ENCODE measurements at places on chromosomes 1 and 21.

DNA sequence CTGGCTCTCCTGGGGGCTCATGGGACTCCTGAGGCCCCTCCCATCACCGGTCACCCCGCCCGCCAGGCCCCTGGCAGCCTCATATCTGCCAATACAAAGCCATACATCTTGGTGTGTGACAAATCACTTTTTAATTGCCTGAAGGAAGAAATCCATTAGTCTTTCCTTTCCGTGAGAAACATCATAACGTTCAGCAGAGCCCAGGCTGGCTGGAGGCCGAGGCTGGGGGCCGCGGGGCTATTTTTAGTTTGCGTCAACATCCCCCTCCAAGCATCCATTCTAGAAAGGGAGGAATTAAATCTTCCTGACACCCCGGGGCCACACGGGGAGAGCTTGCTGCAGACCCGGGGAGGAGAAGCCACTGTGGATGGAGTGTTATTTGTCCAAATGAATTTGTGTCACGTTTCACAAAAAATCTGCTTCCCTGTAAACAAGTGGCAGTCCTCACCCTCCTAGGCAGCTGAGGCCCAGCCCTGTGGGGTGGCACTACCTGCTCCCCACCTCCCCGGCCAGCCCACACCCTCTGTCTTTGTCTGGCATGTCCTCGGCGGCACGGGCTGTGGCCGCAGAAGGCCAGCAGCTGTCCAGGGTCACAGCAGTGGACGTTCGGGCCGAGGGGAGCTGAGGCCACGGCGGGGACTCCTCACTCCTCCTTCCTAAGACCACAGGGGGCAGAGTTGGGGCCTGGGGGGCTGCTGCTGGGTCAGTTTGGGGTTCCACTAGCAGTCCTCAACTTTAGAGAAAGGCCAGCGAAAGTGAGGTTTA is 236.9 kb upstream of the VAMP3 start:
- DNase-seq = no peak

DNA sequence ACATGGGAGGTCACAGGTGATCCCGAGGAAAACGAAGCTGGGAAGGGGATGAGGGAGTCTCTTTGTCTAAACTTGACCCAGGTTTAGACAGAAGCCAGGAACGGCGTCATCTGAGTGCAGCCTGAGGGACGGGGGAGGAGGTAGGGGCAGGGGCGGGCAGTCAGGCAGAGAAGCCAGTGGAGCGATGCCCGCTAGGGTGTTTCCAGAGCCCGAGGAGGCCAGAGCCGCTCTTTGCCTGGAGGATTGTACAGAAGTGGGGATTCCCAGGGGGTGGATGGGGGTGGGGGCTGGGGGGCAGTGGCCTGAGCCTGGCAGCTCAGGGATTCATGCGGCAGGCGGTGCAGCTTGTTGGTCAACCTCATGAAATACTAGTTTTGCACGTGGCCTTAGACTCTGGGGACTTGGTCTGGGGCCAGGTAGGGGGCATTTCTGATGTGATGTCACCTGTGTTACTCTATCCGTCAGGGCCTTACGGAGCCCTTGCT is 58.4 kb downstream of the VPS26C start:
- no peak for DNase-seq

DNA sequence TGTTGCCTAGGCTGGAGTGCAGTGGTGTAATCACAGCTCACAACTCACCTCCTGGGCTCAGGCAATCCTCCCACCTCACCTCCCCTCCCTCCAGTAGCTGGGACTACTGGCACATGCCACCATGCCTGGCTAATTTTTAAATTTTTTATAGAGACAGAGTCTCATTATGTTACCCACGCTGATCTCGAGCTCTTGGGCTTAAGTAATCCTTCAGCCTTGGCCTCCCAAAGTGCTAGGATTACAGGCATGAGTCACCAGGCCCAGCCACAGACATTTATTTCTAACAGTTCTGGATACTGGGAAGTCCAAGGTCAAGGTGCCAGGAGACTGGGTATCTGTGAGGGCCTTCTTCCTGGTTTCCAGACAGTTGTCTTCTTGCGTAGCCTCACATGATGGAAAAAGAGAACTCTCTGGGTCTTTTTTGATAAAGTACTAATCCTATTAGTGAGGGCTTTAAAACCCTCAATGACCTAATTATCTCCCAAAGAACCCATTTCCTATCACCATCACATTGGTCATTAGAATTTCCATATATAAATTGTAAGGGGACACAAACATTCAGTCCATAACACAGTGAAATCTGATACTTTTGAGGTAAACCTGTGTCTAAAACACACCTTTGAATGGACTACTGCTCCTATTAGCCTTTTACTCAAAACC is 67.9 kb downstream of the PHACTR4 start:
- DNase-seq = no peak

DNA sequence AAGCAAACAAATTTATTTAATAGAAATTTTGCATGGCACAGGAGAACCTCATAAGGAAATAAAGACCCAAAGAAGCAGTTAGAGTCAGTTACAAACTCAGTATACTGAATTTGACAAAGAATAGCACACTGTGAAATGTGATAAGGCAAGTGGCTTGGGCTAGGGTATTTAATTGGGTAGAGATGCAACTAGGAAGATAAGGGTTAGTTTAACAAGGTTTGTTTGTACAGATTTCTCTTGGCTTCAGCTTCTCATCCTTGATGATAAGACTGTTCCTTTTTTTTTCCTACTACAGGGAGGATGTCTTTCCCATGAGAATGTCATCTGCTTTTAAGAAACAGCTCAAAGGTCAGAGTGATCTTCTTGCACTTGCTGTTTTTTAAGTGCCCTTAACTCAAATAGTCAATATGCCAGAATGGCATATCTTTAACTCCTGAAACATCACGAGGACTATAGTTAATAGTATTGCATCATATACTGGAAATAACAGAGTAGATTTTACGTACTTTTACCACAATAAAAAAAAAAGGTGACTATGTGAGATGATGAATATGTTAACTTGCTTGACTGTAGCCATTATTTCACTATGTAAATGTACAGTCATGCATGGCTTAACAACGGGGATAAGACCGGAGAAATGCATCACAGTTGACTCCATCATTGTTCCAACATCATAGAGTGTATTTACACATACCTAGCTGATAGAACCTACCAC is 9.2 kb upstream of the TRAF3IP3 start:
- DNase-seq = no peak

DNA sequence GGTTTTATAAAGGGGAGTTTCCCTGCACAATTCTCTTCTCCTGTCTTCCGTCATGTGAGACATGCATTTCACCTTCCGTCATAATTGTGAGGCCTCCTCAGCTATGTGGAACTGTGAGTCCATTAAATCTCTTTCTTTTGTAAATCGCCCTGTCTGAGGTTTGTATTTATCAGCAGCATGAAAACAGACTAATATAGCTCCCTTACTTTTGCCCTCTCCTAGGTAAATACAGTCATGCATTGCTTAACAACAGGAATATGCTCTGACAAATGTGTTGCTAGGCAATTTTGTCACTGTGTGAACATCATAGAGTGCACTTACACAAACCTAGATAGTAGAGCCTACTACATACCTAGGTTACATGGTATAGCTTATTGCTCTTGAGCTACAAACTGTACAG is 616.8 kb downstream of the RWDD3 start:
- DNase-seq = no peak

GRCh38 chr21:44819283-44820243 is 1.7 kb upstream of the SUMO3 start:
- DNase-seq = no peak

DNA sequence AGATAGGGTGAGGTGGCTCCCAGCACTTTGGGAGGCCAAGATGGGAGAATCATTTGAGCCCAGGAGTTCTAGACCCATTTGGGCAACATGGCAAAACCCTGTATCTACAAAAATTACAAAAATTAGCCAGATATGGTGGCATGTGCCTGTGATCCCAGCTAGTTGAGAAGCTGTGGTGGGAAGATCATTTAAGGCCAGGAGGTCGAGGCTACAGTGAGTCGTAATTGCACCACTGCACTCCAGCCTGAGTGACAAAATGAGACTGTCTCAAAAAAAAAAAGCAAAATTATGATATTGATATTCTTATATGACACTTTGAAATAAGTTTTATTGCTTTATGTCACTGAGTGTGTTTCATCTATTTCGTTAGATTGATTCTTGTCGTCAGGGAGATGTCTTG is 7.4 kb downstream of the ACADM start:
- no peak for DNase-seq

DNA sequence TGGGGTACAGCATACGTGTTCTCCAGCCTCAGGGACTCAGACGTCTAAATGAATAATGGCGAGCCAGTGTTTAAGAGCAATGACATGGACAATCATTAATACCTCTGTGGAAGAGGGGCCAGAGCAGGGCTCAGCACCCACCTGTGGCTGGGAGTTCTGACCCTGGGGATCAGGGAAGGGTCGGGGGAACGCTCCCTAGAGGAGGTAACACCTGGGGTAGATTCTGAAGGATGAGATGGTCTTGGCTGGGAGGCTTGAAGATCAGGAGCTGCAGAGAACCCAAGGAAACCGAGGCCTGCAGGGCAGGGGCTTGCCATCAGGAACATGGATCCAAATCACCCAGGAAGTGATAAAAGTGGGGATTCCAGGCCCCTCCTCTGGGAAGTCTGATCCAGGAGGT is 138.2 kb upstream of the RUNX3 start:
- no peak for DNase-seq

DNA sequence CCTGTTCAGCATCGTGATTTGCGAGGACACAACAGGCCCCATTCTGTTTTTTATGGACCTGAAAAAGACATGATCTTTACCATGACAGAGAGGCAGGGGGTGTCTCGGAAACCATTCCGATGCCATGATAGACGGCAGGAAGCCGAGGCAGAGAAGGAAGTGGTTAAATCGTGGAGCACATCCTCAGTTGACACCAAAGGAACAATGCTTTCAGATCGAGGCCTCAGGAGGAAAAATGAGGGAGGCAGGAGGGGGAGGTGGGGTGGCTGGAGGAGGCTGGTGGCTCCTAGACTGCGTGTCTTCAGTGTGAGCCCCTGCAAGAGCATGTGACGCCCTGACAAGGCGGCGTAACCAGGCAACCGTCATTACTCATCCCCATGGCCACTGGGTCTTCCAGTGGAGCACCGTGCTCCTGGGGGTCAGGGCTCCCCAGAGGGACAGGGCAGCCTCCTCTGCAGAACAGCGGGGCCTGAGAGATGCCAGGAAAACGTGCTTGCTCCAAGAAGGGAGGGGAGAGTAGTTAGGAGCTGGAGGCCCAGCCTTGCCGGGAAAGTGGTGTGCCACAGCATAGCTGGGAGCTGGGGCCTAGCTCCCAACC is 172.8 kb upstream of the TMEM51 start:
- no peak for DNase-seq

- no peak for DNase-seq
Measured at GRCh38 chr21:33880626-33881025, 35.0 kb downstream of the ATP5PO start.

DNA sequence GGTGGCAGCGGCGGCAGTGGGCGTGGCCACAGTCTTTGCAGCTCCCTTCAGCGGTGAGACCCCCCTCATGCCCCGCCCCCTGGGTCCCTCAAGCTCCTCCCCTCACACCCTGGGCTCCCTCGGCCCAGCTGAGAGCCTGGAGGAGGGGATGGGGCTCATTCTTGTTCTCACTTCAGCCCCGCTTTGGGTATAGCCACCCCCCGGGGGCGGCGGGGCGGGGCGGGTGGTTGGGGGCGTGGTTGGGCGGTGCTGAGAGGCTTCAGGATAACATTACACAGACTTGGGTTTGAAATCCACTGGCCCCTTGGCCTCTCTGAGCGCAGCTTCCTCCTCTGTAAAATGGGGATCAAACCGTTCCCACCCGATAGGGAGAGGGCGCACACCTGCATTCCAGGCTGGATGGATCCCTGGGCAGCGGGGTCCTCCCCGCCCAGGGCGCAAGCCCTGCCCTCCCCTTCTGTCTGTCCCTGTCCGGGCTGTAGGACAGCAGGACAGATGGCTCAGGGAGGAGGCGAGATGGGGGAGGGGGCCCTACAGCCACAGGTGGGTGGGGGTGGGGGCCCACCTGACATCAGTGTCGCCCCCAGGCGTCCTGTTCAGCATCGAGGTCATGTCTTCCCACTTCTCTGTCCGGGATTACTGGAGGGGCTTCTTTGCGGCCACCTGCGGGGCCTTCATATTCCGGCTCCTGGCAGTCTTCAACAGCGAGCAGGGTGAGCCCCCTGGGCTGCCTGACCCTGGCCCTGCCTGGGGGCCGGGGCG is 5.1 kb downstream of the CLCNKA start:
- DNase-seq = peak; percentile 42

DNA sequence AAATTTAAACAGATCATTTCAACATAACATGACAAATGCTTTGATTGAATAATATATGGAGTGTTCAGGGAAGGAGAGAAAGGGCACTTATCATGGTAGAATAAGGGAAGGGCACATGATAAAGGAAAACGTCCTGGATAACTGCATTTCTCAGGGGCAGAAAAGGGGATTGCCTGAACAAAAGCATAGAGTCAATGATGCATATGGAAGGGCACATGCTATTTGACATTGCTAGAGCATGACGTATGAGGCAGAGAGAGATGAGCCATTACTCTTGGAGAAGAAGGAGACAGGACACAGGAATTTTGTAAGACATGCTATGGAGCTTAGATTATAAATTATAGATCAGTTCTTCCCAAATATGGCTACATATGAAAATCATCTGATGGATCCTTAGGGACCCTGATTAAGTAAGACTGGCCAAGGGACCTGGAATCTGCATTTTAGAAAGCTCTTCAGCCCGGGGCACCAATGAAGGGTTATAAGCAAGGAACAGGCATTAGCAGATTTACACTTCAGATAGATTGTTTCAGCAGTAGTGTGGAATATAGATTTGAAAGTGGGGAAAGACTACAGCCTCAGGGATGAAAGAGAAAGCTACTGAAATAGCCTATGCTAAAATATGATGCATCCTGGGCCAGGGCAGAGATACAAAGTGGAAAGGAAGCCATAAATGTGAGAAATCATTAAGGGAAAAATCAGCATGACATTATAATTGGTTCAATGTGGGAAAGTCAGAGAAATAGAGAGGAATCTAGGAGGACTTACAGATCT is 21.3 kb downstream of the FMO2 start:
- DNase-seq = no peak

GRCh38 chr1:109181085-109181806 is 32.5 kb upstream of the SARS1 start:
- DNase-seq = no peak

DNA sequence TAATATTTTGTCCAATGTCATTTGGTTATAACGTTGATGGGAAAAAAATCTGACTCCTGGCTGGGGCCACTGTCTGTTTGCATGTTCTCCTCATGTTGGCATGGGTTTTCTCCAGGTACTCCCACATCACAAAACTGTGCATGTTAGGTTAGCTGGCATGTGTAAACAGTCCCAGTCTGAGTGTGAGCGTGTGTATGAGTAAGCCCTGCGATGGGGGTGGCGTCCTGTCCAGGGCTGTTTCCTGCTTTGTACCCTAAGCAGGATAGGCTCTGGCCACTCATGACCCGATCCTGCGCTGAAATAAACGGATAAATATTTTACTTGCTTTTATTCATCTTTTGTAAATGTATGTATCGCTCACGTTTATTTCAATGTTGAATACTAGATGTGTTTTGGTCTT is 13.5 kb downstream of the EFCAB14 start:
- no peak for DNase-seq

All from HEK293T (cell line).